Ureter (tissue), 1 donor: ENCODE measurements at places on chromosomes 2 and 18. TPM values are rescaled to one million over a fixed set of nuclear protein-coding genes. Genes with fewer than 3 reads are reported as not detected.

GRCh38 chr2:71829008-71829407 is 318.7 kb downstream of the CYP26B1 start:
- no peak for DNase-seq

DNA sequence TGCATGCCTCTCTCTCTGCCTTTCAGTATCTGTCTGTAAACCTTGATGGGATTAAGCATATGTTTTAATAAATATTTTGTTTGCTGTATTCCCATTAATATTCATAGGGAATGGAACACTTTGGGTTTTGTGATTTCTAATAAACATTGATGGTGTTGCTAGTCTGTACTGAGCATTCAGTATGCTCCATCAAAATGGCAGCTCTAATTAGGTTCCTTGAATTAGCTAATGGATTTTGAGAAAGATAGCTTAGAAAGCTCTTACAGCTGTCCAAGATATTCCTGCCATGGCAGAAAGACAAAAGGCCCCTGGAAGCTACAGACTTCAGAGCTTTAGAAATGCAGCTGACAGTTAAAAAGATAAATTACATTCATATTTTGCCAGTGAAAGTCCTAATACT is 199.2 kb upstream of the NRP2 start:
- no peak for DNase-seq

DNA sequence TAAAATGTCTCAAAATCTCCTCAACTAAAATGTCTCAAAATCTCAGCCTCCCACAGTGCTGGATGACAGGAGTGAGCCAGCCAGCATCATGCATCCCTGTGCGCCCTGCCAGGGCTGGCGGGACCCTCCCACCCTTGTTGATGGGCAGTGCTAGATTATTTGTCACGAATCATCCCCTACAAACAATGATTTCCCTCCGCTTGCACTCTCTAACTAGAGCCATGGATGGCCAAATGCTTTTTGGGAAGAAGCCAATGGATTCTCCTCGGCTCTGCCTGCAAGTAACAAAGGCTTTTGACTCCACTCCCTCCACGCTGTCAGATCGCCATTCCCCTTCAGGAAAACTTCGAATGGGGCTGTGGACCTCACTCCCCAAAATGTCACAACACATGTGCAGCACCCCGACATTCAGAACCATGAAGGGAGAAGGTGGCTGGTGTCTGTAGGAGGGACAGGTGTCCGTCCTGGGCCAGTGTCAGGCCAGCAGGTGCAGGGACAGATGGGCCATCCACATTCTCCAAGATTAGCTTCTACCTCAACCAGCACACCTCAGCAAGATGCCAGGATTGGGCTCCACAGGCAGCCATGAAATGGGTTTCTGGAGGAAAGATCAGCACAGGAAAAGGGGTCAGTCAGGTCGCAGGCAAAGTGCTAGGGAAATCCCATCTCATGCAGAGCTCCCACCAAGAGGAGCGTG is 11.5 kb downstream of the AMER3 start:
- no peak for DNase-seq

- DNase-seq, result no peak
Measured at GRCh38 chr2:125398738-125399524, 1257.0 kb upstream of the GYPC start.

GRCh38 chr2:11572996-11573395 is 39.2 kb downstream of the GREB1 start:
- DNase-seq, result no peak

SPAST gene
- 19.2 TPM for total RNA-seq

GRB14 gene
- total RNA-seq, result 6.7 TPM

CDH2 gene
- total RNA-seq, result 0.16 TPM
